Caudate nucleus (tissue), 63 donors: ENCODE measurements at places on chromosomes 16 and 17.

- DNase-seq = no peak
Observed at GRCh38 chr16:86099326-86099725, 200.4 kb downstream of the IRF8 start.

- no peak for DNase-seq
Observed at GRCh38 chr17:28865946-28866752, 11.3 kb downstream of the ERAL1 start.

- DNase-seq = no peak
Observed at GRCh38 chr17:9536061-9536460, 39.6 kb downstream of the STX8 start.

GRCh38 chr17:80339731-80340456, 75.1 kb upstream of the ENDOV start:
- no peak for DNase-seq

GRCh38 chr17:13984956-13985355, 84.3 kb upstream of the COX10 start:
- no peak for DNase-seq

DNA sequence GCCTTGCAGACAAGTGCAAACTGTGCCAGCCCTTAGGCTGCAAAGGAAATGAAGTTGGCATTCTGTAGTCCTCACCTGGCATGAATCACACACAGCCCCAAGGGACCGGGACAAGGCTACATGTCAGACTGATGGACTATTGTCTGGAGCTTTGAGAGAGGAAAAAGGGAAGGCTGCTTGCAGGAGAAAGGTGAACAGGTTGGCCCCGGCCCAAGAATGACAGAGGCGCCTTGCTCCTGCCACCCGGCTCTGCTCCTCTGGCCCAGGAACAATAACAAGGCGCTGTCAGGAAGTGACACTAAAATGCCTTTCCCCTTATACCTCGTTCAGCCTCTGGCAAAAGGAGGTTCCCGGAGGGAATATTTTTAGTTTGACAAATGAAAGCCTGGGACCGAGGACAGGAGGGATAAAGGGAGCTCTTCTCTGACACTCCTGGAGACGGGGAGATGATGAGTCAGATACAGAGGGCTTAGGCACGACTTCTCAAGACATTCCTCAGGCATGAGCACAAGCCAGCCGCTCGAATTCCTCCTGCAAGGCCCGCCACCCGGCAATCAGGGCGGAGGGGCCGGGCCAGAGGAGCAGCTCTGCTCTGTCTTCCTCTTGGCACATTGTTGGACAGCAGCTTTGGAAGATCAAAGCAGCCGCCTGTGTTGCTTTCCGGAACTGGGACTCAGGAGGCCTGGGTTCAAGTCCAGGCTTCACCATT, 105.8 kb downstream of the NOG start:
- DNase-seq = no peak

- no peak for DNase-seq
Observed at GRCh38 chr17:28896884-28897768, at the start of gene FLOT2. Gene FLOT2, minus strand, starts transcription at chr17:28897733. Its CDS starts 159 bp downstream, at chr17:28897574.

DNA sequence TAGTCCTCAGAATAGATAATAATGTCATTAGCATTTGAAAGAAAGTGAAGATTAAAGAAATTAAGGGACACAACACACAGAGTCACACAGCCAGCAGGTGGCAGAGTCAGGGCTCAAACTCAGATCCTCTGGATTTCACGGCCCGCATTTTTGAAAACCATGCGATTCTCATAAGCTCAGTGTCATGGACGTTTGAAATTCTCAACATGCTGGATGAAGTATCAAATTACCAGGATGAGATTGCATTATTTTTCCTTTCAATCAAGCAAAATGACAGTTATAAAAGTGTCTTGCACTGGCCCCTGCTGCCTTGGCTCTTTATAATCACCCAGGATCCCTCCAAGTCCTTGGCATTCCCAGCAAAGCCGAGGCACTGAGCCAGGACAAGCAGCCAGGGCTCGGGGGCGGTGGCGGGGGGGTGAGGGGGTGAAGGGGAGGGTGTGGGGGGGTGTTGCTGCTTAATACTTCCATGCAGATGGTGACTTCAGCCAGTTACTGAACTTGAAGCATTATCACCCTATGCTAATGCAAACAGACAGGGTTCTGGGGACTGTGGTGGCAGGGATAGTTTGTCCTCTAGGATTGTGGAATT, 6.6 kb upstream of the BMERB1 start:
- peak; percentile 27 for DNase-seq

DNA sequence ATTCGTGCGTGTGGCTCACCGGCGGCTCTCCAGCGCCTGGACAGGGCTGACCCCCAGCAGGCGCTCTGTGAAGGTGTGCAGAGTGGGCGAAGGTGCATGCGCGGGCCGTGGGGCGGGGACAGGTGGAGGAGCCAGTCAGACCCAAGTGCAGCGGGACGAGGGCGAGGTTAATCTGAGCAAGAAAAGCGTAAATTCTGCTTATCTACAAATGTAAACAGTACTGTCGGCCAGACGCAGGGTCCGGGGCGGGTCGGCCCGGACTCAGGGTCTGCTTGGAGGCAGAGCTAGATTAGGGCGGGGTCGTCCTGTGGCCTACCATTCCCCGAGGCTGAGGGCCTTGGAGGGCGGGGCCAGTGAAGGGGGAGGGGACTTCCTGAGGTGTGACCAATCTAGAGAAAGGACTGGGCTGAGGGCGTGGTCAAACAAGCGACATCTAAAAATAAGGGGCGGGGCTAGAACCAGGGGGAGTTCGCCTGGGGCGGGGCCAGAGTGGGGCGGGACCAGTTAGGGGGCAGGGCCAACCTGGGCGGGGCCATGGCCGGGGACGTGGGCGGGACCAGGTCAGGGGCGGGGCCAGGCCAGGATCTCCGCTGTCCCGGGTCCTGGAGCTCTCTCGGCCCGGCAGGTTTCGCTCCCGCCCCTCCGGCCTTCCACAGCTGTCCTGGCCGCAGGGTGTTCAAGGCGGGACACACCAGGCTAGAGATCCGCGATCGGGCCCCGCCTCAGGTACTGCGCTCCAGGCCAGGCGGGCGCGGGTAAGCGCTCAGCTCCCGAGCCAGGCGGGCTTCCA, at the start of gene SEC14L5:
Gene SEC14L5 (plus strand): TSS at position 611 of the 790 bp plus-strand sequence. CDS start 994 bp downstream, outside the sequence.
- peak; percentile 99 for DNase-seq

DNA sequence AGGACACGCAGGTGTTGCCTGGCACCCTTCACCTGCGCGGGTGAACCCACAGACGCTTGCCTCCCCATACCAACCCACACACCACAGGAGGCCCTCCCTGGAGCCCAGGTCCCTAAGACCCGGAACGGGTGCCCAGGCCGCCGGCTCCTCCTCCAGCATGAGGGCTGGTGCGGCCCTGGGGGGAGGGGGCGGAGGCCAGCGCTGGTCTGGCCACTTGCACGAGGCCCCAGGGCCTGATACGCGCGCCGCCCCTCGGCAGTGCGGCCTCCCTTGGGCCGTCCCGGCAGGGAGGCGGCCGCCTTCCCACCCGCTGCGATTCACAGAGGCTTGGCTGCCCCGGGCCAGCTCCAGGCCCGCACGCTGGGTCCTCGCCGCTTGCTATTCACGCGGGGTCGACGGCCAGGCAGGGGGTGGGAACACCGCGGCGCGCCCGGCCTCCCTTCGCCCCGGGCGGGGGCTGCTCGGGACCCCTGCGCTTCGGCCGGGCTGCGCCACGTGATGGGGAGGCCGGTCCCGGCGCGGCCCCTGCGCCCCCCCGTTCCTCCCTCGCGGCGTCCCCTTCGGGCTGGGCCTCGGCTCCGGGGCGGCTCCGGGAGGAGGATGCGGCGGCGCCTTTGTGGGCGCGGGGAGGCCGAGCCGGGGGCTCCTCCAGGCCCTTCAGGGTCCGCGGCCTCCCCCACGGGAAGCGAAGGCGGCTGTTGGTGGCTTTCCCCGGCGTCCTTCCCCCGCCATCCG, 685 bp downstream of the FASN start:
- DNase-seq = no peak

GRCh38 chr16:8956265-8957062, 7.2 kb downstream of the USP7 start:
- no peak for DNase-seq

GRCh38 chr16:87135246-87136030, 181.8 kb downstream of the C16orf95 start:
- no peak for DNase-seq

DNA sequence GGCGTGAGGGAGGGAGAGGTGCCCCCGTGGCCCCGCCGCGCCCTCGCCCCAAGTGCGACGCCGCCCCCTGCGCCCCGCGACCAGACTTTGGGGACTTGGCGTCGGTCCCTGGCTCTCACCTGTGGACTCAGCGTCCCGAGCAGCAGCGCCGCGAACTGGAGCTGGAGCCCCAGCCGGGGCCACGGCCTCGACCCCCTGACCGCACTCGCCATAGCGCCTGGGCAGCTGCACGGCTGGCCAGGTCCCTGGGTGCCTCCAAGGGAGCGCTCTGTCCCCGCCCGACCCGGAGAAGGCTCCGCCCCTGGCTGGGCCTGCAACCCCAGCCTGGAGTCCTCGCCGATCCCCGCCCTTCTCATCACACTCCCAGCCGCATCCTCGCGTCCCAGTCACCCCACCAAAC, at the start of gene ERN2:
Gene ERN2 (minus strand): TSS at position 247 of the 400 bp plus-strand sequence. CDS start 35 bp downstream, at position 212.
- DNase-seq = no peak

GRCh38 chr16:31329671-31330552, 25.1 kb upstream of the ITGAX start:
- DNase-seq = no peak

DNA sequence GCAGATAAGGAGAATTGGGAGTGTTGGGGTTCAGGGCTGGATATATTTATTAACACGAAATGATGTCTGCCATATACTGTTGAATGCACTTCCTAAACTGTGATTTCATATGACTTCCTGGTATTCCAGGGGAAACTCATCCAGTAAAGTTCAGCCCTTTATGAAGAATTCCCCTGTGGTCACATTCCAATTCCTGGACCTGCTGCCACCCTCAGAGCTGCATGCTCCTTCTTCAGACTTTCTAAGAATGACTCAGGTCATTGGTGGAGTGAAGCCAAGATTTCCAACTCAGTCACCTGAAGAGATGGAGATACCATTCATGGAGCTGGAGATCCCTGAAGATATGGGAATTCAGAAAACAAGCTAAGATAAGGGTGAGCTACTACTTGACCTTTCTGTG, 114.2 kb upstream of the TMEM97 start:
- no peak for DNase-seq

DNA sequence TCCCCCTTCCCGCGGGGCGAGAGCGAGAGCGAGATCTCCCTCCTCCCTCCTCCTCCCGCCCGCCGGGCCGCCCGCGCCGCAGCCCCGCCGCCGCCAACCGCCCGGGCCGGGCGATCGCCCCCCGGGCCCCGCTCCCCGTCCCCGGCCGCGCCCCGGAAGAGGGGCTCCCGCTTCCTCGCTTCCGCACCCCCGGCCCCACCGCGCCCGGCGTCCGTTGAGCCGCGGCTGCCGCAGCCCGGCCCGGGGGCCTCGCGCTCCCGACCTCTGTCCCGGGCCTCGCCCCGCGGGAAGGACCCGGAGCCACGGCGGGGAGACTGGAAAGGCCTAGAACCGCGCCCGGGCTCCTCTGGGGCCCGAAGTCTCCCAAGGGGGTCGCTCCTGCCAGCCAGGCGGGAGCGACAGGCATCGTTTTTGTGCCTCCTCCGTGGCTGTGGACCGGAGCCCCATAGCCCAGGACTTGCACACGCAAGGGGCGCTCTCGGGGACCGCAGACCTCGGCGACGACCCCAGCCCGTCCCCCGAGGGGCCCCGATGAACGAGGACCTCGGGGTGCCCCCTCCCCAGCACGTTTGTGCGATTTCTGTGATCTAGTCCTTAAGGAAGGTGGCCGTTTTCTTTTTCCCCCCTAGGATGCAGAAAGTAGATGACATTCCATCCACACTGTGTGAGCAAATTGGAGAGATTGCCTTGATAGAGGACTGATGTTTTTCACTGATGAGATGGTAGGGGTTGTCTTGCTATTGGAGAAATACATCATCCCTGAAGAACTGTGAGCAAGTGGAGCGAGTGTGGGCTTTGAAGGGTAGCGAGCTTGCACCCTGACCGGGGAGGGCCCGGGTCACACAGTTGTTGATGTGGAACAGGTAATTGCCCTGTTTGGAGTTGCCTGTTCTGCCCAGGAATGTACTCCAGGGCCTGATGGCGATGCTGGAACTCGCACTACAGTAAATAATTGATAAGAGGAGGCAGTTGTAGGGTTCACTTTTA, 611 bp downstream of the BANP start:
- DNase-seq = no peak

DNA sequence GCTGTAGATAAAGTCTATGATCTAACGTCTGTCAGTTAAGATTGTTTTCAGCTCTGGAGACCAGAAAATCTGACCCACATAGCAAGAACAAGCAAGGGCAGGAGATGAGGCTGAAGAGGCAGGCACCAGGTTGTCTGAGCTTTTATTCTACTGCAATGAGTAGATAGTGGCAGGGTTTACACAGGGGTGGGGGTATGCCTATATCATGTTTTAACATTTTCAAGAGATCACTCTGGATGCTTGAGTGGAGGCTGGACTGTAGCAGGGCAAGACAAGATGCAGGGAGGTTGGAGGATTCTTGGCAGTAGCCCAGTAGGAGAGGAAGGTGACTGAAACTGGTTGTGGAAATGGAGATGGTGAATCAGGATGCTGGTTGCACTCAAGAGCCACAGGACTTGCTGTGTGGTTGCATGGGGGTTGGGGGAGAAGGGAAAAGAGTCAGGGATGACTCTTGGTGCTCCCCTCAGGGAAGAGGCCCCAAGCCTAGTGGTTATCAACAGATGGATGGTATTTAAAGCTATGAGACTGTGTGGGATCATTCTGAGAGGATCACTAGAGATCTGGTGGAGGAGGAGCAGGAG, 143.1 kb upstream of the KCNJ18 start:
- DNase-seq = no peak

DNA sequence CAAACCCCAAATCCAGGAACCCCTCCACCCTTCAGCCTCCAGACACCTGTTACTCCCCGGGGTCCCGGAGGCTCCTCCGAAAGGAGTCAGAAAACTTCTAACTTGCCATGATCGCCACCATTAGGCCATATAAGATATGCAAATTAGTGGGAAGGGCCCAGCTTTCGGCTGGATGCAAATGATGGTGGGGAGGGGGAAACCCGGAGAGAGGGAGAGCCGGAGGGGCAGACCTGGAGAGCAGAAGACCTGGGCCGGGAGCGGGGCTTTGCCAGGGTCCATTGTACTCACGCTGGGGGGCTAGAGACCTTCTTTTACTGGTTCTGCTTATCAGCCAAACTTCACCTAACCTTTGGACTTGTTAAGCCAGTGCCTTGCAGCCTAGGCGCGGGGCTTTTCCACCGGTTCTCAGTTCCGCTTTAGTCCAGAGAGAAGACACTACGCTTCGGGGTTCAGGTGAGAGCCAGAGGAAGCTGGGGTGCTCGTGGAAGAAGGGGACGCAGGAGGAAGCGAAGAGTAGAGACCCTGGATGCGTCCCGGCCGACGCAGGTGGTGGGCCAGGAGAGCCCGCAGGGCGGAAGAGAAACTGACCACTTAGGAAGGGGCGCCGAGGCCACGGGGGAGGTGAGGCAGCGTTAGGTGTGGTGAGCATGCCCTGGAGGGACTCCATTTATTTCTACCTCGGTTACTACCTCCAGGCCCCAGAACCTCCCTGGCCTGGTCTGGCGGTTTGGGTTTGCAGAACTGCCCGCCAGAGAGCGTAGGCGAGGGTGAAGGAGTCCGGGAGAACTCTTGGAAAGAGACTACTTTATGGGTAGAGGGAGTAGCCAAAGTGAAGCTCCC, at the start of gene HNF1B:
Gene HNF1B (minus strand): TSS at position 99 of the 840 bp plus-strand sequence. CDS start 175 bp downstream, outside the sequence.
- no peak for DNase-seq

GRCh38 chr16:77850636-77851333, 62.4 kb downstream of the VAT1L start:
- DNase-seq = no peak

- no peak for DNase-seq
Observed at GRCh38 chr17:41521574-41522261, 3.0 kb upstream of the KRT15 start.
